Right ventricle myocardium inferior (tissue), 1 donor: ENCODE measurements at places on chromosomes 16 and 17. TPM values are rescaled to one million over a fixed set of nuclear protein-coding genes. Genes with fewer than 3 reads are reported as not detected.

GRCh38 chr16:57862698-57863433 is 60.6 kb upstream of the KIFC3 start:
- no peak for DNase-seq

- DNase-seq = no peak
Observed at GRCh38 chr17:58506354-58507080, 7.9 kb downstream of the MTMR4 start.

GRCh38 chr17:64632606-64633005 is 29.5 kb downstream of the SMURF2 start:
- DNase-seq = no peak

DNA sequence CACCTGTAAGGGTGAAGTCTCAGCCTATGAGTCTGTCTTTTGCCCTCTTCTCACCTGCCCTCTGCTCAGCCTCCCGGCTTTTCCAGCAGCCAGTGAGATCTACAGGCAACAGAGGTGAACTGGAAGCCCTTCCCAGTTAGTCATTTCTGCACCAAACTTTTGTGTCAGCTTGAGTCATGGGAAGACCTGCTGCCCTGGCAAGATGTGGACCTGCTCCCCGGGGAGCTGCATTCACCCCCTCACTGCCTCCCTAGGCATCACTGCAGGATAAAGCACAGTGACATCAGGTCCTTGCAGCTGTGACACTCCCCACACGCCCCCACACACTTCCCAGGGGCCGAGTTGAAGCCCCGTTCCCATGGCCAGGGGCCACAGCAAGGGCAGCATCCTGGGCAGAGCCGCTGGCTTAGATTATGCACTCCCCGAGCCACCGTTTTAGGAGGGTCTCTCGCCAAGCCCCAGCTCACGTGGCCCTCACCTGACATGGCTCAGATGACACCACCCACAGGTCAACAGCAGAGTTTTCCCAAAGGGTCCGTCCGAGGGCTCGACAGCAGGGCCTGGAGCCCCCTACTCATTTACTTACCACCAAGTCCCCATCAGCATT is 6.5 kb upstream of the ABR start:
- DNase-seq = peak; percentile 59

DNA sequence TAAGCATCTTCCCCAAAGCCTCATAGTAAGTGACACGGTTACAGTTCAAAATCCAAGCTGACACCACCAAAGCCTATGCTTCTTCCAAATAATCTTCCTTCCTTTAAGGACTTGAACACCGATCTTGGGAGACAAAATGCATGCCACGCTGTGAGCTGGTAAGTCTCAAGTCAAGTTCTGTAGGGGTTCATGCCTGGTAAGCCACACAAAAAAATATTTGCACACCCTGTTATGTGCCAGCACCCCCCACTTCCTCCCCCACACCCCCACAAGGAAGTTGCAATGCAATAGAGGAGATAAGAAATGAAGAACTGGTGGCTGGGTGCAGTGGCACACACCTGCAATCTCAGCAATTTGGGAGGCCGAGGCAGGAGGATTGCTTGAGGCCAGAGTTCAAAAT is 5.6 kb downstream of the NOG start:
- DNase-seq = no peak

DNA sequence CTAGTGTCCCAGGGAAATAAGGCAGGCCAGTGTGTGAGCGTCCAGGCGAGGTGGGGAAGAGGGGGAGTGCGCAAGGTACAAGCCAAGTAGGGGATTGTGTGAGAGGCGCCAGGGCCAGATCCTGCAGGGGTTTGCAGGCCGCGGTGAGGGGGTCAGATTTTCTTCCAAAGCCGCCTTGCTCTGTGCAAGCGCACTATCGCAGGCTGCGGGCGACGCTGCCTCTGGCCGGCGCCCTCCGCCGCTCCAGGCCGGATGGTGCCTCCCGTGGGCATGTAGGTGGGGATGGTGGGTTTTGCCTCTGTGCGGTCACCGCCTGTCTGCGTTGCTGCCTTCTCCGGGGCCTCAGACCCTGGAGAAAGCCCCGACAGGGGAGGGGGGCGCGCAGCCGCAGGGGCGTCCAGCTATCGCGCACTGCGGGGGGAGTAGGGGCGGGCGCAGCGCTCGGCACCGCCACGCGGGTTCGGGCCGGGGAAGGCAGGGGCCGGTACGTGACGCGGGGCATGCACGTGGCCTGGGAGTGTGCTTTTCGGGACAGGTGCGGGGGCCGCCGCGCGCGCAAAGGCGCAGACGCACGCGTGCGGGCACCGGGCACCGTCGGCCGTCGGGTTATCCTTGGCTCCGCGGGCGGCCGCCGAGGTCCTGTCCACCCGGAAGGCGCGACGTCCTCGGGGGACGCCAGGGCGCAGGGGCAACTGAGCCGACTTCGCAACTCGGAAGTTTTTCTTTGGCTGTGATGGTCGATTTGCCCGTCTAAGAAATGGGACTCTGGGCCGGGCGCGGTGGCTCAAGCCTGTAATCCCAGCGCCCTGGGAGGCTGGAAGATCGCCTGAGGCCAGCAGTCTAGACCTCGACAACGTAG is 1.1 kb upstream of the HAPSTR1 start:
- DNase-seq = peak; percentile 79

- DNase-seq = no peak
Observed at GRCh38 chr16:4372001-4372577, 441 bp downstream of the VASN start.

DNA sequence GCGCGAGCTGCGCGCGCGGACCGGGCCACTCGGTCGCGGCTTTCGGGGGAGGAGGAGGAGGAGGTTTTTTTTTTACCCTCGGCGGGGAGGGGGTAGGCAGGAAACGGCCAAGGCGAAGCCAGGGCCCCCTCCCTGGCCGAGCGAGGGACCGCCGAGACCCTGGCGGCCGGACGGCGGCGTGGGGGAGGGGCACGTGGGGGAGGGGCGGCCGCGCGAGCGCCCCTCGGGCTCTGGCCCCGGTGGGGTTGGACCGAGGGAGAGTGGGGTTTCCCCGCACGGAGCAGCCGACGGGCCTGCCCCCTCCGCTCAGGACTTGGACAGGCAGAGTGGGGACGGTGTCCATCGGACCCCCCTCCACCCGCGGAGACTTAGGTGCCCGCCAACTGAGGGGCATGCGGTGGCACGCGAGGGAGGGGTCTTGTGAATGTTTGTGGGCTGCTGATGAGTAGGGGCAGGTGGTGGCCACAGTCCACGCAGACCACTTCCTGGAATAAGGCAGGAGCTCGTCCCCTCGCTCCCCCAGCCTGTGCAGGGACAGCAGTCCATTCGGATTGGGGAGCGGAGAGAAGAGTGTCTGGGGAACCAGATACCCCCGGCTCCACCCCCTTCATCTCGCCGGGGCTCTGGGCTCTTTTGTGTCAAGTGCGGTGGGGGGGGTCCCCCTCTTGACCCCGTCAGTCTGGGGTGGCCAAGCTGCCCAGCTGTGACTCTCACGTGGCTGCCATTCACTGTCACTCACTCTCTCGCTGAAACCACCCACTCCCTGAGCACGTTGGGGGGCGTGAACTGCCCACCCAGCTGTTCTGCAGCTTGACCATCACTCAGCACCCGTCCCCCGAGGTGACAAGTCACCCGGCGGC is 3.0 kb upstream of the CHD3 start:
- DNase-seq = peak; percentile 75

DNA sequence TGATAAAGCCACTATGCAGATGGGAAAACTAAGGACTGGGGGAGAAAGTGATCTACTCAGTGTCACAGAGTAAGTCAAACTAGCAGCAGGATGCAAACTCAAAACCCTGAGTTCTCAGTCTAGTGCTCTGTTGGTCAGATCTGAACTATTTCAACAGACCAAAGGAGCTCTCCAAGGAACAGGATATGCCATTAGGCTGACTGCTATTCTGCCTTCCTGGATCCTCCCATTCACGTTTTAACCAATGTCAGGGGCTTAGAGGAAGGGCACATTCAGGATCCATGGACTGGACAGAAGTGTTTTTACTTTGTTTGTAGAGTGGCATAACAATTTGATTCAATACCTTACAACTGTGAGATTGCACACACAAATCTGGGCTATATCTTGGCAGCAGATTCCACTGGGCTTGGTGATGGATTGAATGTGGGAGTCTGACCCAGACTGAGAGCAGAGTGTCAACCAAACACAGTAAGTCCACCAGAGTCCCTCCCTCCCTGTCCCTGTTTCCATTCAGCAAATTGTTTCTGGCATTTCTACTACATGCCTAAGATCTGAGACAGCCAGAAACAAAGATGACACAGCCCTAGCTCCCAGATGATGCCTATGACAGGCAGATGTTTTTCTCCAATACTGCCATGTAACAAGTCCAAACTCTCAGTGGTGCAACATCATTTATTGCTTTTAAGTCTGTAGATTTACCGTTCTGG is 337.8 kb upstream of the CDH5 start:
- DNase-seq = no peak

- no peak for DNase-seq
Observed at GRCh38 chr17:19713462-19713861, 2.9 kb downstream of the SLC47A2 start.

GRCh38 chr16:11526655-11527350 is 59.9 kb downstream of the LITAF start:
- no peak for DNase-seq

GRCh38 chr17:55238931-55239297 is 25.8 kb upstream of the HLF start:
- no peak for DNase-seq

DNA sequence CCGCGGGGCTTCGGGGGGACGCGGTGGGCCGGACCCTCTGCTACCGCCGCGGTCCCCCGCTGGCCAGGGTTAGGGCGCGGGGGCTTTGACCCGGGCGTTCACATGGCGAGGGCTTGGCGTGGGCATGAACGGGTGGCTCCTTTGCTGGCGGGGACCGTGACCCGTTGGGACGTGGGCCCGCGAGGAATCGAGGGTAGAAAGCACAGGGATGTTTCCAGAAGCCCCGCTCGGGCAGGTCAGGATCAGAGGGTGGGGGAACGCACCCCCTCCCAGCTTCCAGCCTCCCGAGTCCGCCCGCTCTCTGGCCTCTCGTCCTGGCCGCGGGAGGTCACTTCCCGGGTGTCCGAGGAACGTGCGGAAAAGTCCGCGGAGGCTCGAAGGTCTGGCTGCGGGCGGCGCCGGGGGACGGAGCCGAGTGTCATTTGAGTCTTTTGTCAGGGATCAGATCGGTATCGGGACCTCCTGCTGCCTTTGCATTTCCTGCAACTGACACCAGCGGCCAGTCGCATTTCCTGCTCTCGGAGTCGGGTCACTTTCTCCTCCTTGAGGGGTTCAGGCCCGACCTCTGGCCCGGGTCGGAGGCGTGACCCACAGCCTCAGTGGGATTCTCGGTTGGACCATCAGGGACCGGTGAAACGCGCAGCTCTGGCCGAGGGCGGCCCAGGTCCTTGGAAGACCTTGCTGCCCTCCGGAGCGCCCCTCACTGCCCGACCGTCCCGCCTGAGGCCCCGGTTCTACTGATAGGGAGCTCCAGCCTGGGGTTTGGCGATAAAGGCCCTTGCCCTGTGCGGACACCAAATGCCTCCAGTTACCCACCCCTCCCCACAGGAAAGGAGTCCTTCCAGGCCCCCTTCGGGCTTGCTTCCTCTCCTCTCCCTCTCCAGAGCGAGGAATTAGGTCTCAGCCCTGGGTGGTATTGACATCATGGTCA is 702 bp upstream of the WNT3 start:
- DNase-seq = no peak

- no peak for DNase-seq
Observed at GRCh38 chr17:58072862-58073261, 10.4 kb upstream of the DYNLL2 start.

- no peak for DNase-seq
Observed at GRCh38 chr17:72400863-72401262, 280.0 kb downstream of the SOX9 start.

DNA sequence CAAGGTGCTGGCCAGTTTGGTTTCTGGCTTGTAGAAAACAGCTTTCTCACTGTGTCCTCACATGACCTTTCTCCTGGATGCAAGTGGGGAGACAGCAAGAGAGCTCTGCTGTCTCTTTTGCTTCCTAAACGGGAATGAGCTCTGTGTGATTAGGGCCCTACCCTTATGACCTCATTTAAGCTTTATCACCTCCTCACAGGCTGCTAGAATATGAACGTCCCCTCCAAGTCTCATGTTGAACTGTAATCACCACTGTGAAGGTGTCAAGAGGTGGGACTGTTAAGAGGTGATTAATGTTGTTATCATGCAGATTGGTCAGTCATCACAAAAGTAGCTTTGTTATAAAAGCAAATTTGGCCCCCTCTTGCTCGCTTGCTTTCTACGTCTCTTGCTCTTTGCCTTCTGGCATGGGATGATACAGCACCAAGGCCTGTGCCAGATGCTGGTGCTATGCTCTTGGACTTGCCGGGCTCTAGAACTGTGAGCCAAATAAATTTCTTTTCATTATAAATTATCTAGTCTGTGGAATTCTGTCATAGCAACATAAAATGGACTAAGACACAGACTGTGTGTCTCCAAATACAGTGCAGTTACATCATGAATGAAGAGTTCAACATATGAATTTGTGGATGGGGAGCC is 14.8 kb upstream of the POLR3E start:
- no peak for DNase-seq

DNA sequence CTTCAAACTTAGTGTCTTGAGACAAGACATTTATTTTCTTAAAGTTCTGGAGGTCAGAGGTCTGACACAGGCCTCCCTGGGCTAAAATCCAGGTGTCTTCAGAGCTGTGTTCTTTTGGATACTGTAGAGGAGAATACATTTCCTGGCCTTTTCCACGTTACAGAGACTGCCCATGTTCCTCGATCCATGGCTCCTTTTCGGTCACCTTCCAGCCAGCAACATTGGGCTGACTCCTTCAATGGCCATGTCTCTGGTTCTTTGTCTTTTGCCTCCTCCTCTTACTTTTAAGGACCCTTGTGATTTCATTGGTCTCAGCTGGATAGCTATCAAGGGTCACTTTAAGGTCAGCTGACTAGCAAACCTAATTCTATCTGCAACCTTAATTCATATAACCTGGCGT is 212.4 kb downstream of the WWOX start:
- no peak for DNase-seq

GRCh38 chr17:39740357-39741111 is 2.8 kb downstream of the GRB7 start:
- DNase-seq = no peak

DNA sequence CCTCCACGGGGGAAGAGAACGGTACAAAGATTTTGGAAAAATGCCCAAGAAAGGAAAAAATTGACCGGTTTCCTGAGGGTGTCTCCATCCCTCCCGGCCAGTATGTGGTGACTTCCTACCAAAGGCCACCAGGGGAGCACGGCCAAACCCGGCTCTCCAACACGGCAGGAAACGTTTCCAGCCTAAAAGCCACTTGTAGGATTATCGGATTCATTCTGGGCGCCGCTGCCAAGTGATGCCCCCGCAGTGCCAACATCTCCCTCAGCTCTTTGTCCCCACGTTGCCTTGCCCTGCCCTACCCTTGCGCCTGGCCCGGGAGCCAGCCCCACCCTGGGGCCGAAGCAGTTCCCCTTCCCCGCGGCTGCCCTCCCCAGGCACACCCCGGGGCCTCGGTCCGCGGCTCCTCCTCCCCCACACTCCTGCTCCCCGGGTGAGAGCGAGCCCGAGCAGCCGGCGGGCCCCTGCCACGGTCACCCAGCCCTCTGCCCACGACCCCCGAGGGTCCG is 688 bp downstream of the CRK start:
- peak; percentile 83 for DNase-seq

- no peak for DNase-seq
Observed at GRCh38 chr17:78026381-78026780, 67.9 kb downstream of the TNRC6C start.

- no peak for DNase-seq
Observed at GRCh38 chr16:74607310-74607961, 522 bp upstream of the GLG1 start.

GRCh38 chr16:53805752-53806151 is 101.8 kb downstream of the FTO start:
- no peak for DNase-seq

Gene WNT3
- 1.0 TPM for total RNA-seq

Gene TBC1D3
- total RNA-seq = not detected

Gene FOXO3B
- total RNA-seq = 1.2 TPM

Gene NTN1
- 24.5 TPM for total RNA-seq

Gene MT1H
- total RNA-seq = not detected

Gene PCTP
- total RNA-seq = 21.9 TPM

Gene SEC14L5
- total RNA-seq = 23.5 TPM
